ENCODE measurements at places on chromosomes 1 and 21.
A peak's percentile ranks its signal among the peaks of the same experiment; 100 is the strongest.

DNA sequence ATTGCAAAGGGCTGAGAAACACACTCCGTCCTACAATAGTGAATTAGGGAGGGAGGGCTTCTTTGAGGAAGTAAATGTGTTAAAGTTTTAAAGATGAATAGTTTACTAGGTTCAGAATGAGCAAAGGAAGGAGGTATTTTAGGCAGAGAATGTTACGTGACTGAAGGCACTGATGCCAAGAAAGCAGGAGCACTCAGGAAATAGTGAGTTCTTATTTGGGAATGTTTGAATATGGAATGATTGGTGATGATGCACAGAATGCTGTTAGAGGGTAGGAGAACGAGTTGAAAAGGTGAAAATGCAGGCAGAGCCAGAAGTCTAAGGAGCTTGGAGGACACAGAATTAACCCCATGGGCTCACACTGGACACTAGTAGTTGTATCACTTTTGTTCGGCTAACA lies 108.0 kb downstream of the NRIP1 start:
- no peak for DNase-seq

DNA sequence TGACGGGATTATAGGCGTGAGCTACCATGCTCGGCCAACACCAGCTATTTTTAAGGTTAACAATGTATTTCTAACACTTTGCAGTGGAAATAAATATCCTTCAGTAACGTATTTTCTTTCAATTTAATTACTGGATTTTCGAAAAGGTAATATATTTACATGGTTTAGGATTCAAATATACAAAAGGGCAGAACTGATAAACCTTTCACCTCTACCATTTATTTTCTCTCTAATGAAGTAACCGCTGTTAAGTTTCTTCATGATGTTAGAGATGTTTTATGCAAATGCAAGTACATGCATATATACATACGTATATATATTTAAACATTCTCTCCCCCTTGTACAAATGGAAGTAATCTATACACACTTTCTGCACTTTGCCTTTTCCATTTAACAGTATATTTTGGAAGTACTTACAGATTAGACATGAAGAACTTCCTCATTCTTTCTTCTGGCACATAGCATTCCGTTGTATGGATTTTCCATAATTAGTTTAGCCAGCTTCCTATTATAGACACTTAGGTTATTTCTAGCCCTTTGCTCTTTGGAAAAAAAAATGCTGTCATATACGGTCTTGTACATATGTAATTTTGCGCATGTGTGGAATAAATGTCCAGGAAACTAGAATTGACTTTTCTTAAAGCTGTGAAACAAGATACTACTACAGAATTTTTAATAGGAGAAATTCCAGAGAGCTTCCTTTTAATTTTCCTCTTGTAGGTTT lies 14.9 kb upstream of the HJV start:
- DNase-seq: no peak

GRCh38 chr1:190353538-190354101 lies 124.0 kb downstream of the BRINP3 start:
- DNase-seq: no peak

DNA sequence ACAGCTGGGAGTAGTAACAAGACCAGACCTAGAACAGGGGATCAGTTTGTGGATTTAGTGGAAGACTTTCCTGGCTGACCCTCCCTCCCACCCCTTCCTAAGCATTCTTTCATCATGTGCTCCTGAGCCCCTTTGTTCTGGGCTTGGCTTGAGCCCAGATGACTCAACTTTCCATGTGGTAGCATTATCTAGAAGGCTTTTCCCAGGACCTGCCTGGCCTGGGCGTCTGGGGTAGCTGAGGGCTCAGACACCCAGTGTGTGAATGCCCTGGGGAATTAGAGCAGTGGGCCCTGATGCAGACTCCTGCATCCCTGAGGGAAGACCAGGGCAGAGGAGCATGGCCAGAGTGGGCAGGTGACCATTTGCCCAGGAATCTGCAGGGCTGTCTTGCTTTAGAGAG lies 44.1 kb upstream of the TSPAN2 start:
- no peak for DNase-seq

DNA sequence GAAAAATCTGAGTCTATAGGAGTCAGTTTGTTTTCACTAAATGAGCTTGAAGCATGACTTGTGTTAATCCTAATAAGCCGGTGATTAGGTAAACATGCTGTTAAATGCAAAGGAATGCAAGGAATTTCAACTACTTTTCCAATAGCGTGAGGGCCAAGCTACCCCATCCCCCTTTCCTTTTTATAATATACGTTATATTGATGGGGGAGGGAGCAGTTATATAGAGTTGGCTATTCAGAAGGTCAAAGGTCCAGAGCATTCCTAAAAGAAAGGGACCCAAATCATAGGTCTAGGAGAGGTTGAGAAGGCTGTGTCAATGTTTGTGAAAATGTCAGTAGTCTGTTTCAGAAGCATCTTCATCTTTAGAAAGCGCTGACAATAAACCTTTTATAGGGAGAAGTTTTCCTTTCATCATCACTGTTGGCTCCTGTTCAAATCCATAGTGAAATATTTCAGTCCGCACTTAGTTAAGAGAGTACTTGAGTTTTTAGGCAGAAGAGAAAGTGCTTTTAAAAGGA lies 3.8 kb downstream of the CCN1 start:
- DNase-seq: no peak

DNA sequence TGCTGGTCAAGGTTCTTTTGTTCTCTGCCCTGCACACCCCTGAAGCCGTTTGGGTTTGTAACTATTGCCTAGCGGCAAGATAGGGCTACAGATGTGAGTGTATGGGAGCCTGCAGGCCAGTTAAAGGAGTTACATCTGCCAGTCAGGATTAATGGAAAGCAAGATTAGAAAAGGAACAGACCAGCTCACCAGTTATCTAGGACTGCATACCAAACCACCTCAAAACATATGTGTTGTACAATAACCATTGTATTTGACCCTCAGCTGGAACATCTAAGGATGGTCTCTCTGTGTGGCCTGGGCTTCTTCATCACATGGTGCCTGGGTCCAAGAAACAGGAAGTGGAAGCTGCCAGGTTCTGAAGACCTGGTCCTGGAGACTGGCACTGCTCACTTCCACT lies 52.5 kb upstream of the FBXO28 start:
- DNase-seq: no peak

GRCh38 chr1:170041423-170042192 lies 32.9 kb downstream of the KIFAP3 start:
- DNase-seq: no peak

- no peak for DNase-seq
Observed at GRCh38 chr1:198671136-198671535, 32.3 kb downstream of the PTPRC start.

DNA sequence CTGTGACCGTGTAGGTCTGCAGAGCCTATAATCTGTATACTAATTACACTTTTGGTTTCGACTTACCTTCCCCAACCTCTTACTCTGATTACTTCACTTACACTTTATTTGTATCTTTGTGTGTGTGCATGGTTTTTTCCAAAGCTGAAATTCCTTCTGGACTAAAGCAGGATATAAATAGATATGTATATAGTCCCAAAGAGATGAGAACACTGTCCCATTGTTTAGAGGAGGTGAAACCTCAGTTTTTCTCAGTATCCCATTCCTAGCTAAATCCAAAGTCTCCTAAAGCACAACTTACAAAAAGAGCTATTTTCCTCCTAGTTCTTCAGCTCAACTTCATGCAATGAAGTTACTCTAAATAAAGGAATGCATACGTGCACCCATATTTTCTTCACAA lies 442.2 kb downstream of the SMYD3 start:
- no peak for DNase-seq

DNA sequence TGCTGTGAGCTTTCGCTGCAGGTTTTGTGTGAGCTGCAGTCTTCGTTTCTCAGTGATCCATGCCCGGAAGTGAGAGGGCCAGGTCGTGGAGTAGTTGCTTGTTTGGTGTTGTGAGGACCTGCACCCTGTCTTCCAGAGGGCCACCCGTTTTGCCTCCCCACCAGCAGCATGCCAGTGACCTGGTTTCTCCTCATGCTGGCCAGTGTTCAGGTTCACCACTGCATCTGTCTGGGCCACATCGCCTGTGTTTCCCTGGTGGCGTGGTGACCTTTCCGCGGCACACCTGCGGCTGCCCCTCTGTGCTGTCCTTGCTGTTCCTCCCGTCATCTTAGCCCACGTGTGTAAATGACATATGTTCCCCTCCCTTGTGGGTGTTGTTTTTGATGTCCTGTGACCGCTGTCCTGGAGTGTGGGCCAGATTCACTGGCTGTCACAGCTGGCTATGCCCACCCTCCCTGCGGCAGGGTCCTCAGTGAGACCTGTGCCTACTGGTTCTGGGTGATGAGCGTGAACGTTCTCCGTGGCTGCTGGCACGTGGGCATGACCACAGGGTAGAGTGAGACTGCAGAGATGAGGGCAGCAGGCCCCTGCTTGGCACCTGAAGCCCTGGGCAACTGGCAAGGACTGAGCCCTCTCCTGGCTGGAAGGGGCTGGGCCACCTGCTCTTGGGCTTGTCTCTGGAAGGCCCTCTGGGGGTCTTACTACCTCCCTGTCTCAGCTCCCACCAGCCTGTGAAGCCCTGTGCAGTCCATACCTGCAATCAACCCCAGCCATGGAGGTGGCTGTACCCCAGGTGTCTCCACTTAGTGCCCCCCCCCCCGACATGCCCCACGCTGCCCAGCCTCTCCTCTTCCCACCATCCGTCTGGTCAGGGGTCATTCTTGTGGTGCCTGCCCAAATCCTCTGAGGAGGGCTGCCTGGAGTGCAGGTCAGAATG lies 7.3 kb downstream of the IBA57 start:
- DNase-seq: no peak

- no peak for DNase-seq
Observed at GRCh38 chr1:52658795-52659194, 25.8 kb downstream of the SHISAL2A start.

- DNase-seq: peak; percentile 18
Observed at GRCh38 chr21:28509031-28509430, 483.6 kb downstream of the LTN1 start.

GRCh38 chr1:155003766-155004351 lies 1.3 kb downstream of the ZBTB7B start:
- DNase-seq: no peak

DNA sequence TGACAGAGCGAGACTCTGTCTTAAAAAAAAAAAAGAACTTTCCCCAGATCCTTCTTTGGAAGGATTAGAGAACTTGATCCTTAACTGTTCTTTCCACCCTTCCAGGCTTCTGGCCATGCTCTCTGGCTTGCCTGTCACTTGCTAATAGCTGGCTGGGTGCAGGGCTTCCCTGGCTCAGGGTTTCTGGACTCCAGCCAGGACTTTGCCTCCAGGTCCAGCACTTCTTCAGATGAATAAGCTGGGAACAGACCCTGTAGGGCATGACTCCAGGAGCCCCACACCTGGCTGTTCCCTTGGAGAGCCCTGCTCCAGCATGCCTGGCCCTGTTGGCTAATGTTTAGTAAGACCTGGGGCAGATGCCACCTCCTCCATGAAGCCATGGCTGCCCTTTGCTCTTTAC lies 3.3 kb upstream of the NT5C1A start:
- no peak for DNase-seq

DNA sequence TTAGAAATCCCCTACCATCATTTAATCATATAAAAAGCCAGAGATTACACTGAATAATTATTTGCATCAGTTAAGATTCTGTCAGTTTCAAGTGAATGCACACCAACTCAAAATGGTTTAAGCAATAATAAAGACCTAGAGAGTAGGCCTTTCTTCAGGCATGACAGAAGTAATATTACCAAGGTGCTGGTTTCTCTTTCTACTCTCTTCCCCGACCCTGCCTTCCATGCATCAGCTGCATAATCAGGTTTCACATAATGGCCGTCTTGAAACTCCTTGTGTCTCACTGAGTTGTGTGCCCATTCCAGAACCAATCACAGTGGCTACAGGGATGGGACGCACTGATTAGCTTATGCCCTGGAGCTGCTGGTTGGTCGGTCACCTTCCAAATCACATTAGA lies 103.5 kb upstream of the SERTAD4 start:
- no peak for DNase-seq

- DNase-seq: no peak
Observed at GRCh38 chr1:232622981-232623380, 7.0 kb downstream of the SIPA1L2 start.

DNA sequence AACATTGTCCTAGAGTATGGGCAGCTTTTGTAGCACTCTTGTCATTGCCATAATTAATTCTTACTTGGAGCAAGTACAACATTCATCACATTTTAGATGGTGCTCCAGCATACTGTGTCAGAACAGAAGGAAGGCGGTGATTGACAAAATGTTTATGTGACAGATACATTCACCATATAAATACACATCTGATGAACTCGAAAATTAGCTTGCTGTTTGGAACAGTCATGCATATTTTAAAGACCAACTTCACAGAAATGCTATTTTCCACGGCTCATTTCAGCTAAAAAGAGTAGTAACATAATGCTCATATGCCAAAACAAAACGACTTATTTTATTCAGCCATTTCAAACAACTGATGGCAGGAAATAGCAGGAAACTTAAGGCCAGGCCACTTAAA lies 302.7 kb downstream of the MRPL39 start:
- no peak for DNase-seq

DNA sequence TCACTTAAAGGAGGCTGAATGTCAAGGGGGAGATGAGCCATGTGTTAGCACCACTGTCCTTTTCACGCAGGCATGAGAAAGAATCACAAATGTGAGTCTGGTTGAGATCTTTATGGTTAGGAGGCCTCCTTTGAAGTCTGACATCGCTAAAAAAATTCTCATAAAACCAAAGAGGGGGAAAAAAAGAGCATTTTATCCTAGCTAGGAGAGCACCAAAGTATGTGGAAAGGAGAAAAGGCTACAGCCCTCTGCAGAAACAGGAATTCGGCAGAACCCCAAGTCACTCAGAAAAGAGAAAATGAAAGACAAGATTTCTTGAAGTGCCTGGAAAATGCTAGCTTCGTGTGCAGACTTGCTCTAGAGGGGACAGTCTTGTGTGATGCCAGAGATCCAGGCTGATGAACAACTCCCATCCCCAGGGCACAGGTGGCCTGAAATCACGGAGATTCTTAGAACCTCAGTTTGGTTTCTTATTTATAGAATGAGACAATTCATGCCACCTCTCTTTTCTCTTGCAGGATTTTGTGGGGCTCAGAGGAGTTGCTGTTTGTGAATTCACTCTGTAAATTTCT lies 61.5 kb downstream of the RUNX1 start:
- no peak for DNase-seq

GRCh38 chr1:44575396-44575795 lies 98.9 kb downstream of the TMEM53 start:
- DNase-seq: no peak

GRCh38 chr1:157771661-157772425 lies 5.1 kb downstream of the FCRL2 start:
- no peak for DNase-seq

- DNase-seq: no peak
Observed at GRCh38 chr1:84862810-84863251, 30.2 kb downstream of the LPAR3 start.

GRCh38 chr1:48673332-48674105 lies 103.2 kb downstream of the BEND5 start:
- DNase-seq: no peak

- DNase-seq: no peak
Observed at GRCh38 chr1:212879947-212880690, 22.0 kb downstream of the FLVCR1 start.

All from SK-N-DZ (cell line).